ENCODE measurements at places on chromosomes 11 and 22. TPM values are rescaled to one million over a fixed set of nuclear protein-coding genes. Genes with fewer than 3 reads are reported as not detected.
A peak's percentile ranks its signal among the peaks of the same experiment; 100 is the strongest.

- DNase-seq = no peak
These were observed 287.9 kb downstream of the SWAP70 start for GRCh38 chr11:9951807-9952206.

DNA sequence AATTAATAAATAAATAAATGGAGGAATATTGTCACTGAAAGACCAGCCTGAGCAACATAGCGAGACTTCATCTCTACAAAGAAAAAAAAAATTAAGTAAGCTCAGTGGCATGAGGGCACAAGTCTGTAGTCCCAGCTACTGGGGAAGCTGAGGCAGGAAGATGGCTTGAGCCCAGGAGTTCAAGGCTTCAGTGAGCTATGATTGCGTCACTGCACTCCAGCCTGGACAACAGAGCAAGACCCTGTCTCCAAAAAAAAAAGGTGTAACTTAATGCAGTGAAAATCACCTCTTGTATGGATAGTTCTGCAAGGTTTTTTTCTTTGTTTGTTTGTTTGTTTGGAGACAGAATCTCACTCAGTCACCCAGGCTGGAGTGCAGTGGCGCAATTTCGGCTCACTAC is 4.6 kb upstream of the SYNGR1 start:
- no peak for DNase-seq

GRCh38 chr11:71917646-71918140 is 10.7 kb downstream of the XNDC1N start:
- DNase-seq = no peak

GRCh38 chr22:50508897-50509296 is 873 bp downstream of the NCAPH2 start:
- DNase-seq = no peak

- no peak for DNase-seq
These were observed 6.0 kb upstream of the MALAT1 start for GRCh38 chr11:65492637-65493366.

- no peak for DNase-seq
These were observed 32.4 kb downstream of the NF2 start for GRCh38 chr22:29635734-29636357.

PIH1D2 gene
- 1.4 TPM for total RNA-seq

B4GAT1 gene
- total RNA-seq = 42.7 TPM

CHADL gene
- total RNA-seq = 0.27 TPM

SRSF8 gene
- 45.2 TPM for total RNA-seq

DNA sequence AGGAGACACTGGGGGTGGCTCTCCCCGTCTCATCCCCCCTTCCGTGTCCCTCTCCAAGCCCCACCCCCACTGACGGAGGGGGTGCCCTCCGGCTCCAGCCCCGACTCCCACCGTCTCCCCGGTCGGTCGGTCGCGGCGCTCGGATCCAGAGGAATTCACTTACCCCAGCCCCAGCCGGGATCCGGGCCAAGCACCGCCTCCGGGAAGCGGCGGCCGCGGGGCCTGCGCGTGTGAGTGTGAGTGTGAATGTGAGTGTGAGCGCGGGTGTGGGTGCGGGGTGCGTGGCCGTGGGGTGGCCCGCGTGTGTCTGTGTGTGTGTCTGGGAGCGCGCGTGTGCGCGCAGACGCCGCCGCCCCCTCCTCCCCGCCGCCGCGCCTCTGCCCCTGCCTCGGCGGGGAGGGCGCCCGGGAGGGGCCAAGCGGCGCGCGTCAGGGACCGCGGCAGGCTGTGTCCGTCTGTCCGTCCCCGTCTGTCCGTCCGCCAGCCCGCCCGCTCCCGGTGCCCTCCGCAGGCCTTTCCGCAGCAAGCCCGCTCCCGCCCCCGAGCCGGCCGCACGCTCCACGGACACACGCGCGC is at the start of gene ELFN2:
ELFN2 (minus strand) TSS at position 345 of the 576 bp plus-strand sequence. CDS start 51,945 bp downstream, outside the sequence.
- peak; percentile 57 for DNase-seq

PRAME gene
- 1.9 TPM for total RNA-seq

DNA sequence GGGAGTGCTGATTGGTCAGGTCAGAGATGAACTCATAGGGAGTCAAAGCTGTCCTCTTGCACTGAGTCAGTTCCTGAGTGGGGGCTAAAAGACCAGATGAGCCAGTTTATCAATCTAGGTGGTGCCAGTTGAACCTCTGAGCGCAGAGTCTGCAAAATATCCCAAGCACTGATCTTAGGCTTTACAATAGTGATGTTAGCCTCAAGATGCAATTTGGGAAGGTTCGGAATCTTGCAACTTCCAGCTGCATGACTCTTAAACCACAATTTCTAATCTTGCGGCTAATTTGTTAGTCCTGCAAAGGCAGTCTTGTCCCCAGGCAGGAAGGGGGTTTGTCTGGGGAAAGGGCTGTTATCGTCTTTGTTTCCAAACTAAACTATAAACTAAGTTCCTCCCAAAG is 92.3 kb upstream of the PARVA start:
- no peak for DNase-seq

DNA sequence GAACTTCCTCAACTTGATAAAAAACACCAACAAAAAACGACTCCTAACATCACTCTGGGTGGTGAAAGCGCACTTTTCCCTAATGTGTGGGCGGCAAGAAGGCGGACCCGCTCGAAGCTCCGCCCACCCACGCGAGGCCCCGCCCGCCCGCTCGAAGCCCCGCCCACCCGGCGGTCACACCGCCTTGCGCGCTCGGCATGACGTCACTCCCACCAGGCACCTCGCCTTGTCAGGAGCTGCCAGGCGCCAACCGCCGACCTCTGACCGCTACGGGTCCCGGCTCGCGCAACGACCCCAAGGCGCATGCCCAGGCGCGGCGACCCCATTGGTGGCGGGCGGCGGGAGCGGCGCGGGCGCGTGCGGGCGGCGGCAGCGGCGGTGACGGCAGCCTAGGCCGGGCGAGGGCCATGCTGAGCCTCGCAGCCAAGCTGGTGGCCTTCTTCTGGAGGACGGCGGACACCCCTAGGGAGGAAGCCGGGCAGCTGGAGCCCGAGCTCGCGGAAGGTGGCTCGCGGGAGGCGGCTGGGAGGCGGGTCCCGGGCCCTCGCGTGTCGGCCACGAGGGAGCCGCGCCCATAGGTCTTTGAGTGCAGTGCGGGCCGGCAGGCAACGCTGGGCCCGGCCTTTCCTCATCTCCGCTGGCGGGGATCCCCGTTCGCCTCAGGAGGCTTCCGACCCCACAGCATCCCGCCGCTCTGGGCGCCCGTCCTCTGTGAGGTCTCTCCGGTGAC is at the start of gene MOV10L1:
MOV10L1 (plus strand) TSS at position 325 of the 730 bp plus-strand sequence; CDS start at position 408, 83 bp downstream.
- DNase-seq = peak; percentile 52

SLC22A12 gene
- total RNA-seq = not detected

DNA sequence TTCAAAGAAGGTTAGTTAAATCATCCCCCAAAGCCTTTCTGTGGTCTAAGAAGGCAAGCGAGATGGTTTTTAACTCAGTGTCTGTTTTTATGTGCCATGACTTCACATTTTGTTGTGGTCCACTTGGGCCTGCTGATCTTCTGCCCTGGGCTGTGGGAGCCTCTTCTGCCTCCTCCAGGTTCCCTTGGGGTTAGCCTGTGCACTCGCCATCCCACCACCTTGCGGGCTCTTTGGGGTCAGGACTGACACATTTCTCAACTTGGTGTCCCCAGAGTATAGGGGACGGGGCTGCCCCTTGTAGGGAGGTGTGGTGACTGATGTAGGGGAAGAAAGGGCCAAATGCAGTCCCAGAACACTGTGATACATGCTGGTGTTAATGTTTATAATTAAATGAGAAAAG is 207.0 kb downstream of the TBC1D22A start:
- DNase-seq = no peak

- DNase-seq = peak; percentile 43
These were observed at the start of gene IGF2 for GRCh38 chr11:2139123-2139521. Gene IGF2, minus strand, starts transcription at chr11:2139389. Its CDS starts 3,866 bp downstream, at chr11:2135523.

All from glutamatergic neuron (in vitro differentiated cells).